ENCODE measurements at places on chromosomes 1 and 21. TPM values are rescaled to one million over a fixed set of nuclear protein-coding genes. Genes with fewer than 3 reads are reported as not detected.

GRCh38 chr1:232334811-232335210, 295.1 kb downstream of the SIPA1L2 start:
- no peak for DNase-seq

- DNase-seq = no peak
Observed at GRCh38 chr1:38662126-38662525, 197.4 kb downstream of the RRAGC start.

DNA sequence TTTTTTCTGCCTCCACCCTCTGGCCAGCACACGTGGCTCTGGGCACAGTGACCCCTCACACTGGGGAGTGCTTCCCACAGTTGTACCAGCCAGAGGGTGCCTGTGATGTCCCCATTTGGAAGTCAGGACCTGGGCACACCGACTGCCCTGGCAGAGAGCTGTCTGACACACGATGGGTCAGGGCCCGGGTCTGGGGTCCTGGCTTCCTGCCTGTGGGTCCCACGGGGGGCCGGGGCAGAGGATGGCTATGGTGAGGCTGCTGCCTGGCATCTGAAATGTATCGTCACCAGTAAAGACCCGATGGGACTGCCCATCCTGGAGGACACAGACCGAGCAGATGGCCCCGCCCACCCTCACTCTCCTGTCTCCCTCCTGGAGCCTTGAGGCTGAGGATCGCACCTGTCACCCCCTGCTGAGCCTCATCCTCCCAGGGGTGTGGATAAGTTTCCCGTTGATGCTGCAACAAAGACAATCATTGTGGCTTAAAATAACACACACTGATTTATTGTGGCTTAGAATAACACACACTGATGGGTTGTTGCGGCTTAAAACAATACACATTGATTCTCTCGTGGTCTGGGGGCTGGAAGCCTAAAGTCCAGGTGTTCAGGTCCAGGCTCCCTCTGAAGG, 88.8 kb upstream of the TTC34 start:
- no peak for DNase-seq

DNA sequence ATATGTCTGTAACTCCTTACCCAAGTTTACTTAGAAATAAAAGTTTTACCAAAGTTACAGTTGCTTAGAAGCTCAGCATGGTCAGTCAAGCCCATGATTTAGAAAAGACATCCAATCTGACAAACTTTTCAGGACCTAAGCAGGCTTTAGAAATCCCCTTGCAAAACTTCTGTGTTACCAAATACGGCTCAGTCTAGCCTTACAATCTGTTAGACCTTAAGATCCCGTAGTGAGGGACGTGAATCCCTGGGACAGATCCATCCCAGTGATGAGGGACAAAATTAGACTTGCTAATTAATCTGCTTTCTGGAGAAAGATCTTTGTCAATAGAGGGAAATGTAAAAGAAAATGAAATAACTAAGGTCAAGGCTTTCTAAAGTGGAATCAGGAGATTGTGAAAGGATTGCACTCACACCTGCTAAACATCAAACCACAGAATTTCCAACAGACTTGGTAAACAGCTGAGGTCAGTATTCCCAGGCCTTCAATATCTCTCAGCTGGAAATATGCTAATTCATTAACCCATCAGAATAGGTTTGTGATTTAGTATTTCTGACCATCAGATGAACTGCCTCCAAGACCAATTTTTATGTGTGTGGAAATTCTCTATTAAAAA, 375.3 kb downstream of the DUSP10 start:
- DNase-seq = no peak

DNA sequence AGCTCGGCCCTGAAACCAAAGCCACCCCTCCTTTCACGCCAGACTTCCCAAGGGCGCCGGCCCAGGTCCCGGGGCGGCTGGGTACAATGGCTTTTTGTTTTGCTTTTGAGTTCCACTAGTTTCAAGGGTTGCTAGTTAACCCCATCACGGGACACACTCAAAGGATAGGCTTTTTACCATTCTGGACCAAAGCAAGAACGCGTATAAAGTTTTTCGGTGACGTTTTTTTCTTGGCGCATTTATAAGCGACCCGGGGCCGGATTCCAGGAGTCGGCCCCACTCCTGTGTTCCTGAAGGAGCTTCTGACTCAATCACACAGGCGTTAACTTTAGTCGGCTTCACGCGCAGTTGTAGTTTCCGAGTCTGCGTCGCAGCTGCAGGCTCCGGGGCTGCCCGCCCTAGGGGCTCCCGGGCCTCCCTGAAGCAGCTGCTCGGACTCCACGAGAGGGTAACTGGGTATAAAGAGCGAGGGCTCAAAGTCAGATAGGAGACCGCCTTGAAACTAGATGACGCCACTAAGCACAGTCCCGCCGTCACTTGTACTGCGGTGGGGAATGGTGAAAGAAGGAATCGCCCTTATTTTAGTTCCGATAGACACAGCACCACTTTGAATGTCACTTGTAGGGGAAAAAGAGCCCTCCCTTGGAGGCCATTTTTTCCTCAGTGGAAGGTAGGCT, 707 bp upstream of the KLHL21 start:
- peak; percentile 61 for DNase-seq

DNA sequence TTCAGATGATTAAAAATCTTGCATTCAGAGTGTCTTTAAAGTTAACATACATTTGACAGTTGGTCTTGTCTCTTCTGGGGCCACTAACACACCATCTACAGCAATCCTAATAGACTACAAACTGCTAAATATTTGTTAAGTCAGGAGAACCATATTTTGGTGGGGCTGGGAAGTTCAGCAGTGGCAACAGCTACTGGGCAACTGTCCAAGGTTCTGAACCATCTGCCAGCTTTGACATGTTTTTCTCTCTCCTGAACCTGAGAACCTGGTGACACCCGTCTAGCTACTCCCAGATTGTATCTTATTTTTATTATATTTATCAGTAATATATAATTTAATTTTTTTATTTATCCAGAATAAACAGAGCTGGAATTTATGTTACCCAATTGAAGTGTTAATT, 199.0 kb upstream of the DPYD start:
- no peak for DNase-seq

DNA sequence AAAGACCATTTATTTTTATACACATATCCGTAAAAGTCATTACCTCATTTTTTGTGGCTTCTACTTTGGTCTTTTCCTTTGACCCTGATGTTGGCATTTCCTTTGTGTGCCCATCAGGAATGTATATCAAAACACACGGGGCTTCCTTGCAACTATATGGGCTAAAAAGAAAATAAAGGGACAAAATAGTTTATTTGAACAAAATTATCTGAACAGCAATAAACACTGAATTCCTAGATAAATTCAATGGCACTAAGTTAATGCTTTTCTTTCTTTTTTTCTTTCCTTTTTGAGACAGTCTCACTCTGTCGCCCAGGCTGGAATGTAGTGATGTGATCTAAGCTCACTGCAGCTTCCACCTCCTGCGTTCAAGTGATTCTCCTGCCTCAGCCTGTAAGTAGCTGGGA, 45.2 kb downstream of the EPRS1 start:
- DNase-seq = no peak

- DNase-seq = peak; percentile 18
Observed at GRCh38 chr1:181397845-181398244, 85.5 kb upstream of the CACNA1E start.

GRCh38 chr1:21696931-21697330, 27.8 kb upstream of the RAP1GAP start:
- no peak for DNase-seq

- DNase-seq = no peak
Observed at GRCh38 chr1:56439610-56440264, 139.6 kb downstream of the PLPP3 start.

DNA sequence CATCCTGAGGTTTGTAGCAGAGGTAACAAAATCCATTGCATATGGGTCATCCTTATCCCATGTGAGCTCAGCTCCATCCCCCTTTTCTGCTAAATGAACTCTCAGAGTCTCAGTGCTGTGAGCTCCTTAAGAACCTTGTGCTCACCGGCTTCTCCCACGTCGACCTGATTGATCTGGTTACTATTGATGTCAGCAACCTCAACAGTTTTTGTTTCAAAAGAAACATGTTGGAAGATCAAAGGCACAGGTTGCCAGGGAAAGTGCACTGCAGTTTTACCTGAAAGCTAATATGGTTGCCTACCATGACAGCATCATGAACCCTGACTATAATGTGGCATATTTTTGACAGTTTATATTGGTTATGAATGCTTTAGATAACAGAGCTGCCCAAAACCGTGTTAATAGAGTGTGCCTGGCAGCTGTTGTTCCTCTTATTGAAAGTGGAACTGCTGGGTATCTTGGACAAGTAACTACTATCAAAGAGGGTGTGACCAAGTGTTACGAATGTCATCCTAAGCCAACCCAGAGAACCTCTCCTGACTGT, 131.4 kb downstream of the HS2ST1 start:
- peak; percentile 64 for DNase-seq

DNA sequence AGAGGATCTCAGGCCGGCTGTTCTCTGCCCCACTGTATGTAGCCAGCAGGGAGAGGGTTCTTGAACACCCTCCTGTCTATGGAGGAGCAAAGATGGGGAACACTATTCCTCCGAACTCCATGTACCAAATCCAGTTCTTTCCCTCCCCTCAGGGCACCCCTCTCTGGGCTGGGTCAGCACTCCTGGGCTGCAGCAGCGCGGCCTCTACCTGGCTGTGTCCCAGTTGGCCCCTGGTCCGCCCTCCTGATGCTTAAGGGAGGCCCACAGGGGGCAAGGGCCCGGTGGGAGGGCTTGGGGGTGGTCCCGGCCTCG, 471 bp upstream of the ADPRS start:
- no peak for DNase-seq

GRCh38 chr1:16886860-16887605, 8.7 kb upstream of the RNU1-2 start:
- DNase-seq = no peak

DNA sequence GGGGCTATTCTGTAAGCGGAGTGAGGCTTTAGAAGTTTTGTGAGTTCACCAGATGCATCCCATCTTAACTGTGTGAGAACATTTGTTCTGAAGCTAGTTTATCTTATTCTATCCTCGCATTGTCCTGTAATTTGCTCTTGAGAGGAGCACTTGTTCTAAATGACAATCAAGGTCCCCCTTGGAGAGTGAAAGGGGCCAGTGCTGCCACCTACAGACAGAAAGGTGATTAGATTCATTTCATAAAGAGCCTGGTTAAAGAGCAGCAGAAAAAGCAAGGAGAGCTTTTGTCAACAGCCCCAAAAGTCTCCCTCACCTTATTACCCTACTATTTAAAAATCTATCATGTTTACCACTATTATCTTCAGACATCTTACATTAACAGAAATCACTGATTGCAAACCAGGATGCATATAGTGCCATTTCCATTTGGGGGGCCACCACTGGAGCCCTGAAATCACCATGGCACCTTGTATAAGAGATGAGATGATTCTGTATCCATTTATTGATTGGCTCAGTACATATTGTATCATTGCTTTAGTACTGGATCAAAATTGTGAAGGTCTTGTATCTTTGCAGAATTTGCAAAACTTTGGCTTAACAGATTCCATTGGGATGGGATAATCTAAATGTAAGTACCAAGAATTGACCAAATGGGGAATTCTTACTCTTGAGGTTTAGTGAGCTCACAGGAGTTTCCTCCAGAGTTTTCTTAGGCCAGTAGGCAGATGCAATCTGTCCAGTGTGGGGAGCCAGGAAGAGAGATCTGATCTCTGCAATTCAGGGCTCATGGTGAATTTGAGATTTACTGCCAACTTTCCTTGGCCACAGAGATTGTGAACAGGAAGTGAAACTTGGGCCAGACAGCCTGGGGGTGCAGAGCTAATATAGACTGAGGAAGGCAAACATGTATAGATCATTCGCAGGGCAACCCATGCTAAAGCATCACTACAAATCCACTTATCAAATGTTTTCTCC, 64.3 kb upstream of the TRABD2B start:
- DNase-seq = peak; percentile 3

DNA sequence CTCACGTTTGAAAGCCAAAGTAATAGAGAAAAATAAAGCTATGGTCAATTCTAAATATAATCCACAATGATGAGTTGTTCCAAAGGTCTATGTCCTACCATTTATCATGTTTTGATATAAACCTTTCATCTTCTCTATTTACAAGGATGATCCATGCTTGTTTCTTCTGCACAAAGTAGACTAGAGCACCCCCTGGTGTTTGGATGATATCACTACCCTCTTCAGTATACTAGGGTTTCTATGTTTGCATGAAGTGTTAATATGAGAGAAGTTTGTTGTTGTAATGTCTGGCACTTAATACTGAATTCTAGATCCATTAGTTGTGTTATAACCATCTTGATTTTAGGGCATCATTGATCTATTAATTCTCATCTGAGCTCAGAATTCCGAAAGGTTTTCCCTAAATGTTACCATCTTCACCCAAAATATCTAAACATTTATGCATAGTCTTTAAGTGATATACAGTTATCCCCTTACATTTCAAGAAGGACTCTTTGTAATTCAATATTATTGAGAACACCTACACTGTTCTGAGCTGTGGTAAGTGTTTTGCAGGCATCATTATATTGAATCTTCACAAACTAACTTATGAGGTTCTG, 21.1 kb downstream of the CLDN8 start:
- DNase-seq = no peak

TRIM33 gene
- total RNA-seq = 45.0 TPM

HSD3B2 gene
- total RNA-seq = not detected

MTARC2 gene
- not detected for total RNA-seq

SDC3 gene
- not detected for total RNA-seq

GSTM2 gene
- total RNA-seq = 107 TPM

IQGAP3 gene
- not detected for total RNA-seq

All from CD4-positive, alpha-beta T cell (primary cell).